ENCODE measurements at places on chromosomes 11 and 22.

DNA sequence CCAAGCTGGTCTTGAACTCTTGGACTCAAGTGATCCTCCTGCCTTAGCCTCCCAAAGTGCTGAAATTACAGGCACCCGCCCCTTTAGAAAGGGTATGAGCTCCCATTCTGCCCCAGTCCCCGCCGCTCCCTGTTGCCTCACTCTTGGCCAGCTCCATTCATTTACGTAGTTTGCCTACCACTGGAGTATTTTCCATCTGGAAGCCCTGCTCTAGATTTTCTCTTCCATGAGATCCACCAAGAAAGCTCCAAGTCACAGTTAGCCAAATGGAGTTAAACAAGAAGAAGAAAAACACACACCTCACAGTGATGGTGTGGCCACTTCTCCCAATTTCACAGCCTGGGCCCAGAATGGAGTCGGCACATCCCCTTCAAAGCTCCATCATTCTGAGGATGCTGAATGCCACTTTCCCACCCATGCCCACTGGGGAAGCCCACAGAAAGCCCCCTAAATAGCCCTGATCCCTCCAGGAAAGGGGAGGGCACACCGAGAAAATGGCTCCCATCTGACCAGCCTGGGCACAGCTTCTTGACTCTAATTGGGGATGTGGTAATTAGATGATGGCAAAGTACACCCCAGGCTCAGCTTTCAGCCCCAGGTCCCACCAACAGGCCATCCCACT is 381.2 kb downstream of the MN1 start:
- no peak for DNase-seq

- peak; percentile 26 for DNase-seq
These were observed 699.0 kb upstream of the LUZP2 start for GRCh38 chr11:23797624-23798419.

- DNase-seq: no peak
These were observed 68.3 kb upstream of the MYOD1 start for GRCh38 chr11:17651061-17651460.

GRCh38 chr11:75339685-75340409 is 11.6 kb downstream of the ARRB1 start:
- no peak for DNase-seq

GRCh38 chr22:17390087-17390486 is 20.8 kb downstream of the CECR2 start:
- DNase-seq: no peak

DNA sequence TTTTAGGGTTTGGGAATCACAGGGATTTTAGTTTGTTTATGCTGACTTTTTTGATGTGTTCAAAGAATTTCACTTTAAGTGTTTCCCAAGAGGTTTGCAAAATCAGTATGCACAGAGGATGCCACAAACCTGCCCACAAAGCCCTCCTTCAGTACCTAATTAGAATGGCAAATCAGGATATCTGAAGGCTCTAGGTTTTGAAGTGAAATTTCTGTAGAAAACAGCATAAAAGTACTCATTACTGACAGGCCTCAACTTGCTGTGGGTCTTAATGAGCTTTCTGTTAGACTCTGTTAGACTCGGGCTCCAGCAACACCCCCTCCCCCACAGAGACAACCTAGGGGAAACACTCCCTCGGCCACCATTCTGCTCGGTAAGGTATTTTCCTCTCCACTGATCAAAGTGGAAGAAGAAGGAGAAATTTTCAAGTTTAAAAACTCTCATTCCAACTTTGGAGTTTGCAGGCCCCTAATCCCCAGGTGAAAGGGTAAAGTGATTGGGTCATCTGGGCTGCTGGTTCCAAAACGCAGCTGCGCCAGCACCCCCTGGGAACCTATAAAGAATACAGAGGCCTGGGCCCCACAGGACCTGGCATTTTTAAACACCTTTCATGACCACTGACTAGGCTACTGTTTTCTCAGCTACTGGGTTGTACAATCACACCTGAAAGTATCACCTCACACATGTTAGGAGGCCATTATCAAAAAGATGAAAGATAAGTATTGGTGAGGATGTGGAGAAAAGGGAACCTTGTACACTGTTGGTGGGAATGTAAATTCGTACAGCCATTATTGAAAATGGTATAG is 67.5 kb downstream of the PLEKHA7 start:
- no peak for DNase-seq

DNA sequence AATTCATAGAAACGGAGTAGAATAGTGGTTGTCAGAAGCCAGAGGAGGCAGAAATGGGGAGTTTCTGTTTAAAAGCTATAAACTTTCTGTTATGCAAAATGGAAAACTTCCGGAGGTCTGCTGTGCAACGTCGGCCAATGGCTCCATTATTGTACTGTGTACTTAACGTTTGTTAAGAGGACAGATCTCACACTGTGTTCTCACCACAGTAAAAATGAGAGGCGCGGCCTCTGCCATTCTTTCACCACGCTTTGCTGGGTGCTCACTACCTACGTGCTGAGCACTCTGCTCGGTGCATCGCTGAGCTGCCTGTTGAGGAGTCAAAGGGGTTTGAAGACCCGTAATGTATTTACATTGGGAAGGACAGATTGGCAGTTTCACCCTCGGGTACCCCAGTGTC is 218.8 kb upstream of the B3GAT1 start:
- no peak for DNase-seq

- DNase-seq: no peak
These were observed 62.6 kb downstream of the FLRT1 start for GRCh38 chr11:64098318-64098831.

GRCh38 chr11:64764040-64764611 is 4.4 kb upstream of the PYGM start:
- DNase-seq: no peak

DNA sequence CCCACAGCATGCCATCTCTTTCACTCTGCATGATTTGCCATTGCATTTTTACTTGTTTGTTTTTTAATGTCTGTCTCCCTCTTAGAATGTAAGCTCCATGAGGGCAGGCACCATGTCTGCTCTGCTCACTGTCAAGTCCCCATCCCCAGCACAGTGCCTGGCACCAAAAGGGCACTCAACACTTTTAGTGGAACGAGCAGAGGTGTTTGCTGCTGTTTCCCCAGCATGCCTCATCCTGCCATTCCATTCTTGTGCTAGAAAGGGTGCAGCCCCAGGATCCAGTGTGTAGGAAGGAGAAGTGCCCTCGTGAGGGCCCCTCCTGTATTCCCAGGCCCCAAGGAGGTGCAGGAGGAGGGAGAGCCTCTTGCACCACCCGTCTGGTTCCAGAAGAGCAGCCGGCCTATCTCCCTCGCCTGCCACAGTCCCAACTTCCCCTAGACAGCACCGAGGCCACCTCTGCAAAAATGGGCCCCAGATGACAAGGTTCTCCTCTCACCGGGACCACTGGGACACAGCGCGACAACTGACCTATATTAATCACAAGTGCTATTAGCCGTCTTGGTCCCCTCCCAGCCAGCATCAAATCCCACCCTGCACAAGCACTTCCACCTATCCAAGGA is 33.3 kb upstream of the CACNG2 start:
- DNase-seq: no peak

DNA sequence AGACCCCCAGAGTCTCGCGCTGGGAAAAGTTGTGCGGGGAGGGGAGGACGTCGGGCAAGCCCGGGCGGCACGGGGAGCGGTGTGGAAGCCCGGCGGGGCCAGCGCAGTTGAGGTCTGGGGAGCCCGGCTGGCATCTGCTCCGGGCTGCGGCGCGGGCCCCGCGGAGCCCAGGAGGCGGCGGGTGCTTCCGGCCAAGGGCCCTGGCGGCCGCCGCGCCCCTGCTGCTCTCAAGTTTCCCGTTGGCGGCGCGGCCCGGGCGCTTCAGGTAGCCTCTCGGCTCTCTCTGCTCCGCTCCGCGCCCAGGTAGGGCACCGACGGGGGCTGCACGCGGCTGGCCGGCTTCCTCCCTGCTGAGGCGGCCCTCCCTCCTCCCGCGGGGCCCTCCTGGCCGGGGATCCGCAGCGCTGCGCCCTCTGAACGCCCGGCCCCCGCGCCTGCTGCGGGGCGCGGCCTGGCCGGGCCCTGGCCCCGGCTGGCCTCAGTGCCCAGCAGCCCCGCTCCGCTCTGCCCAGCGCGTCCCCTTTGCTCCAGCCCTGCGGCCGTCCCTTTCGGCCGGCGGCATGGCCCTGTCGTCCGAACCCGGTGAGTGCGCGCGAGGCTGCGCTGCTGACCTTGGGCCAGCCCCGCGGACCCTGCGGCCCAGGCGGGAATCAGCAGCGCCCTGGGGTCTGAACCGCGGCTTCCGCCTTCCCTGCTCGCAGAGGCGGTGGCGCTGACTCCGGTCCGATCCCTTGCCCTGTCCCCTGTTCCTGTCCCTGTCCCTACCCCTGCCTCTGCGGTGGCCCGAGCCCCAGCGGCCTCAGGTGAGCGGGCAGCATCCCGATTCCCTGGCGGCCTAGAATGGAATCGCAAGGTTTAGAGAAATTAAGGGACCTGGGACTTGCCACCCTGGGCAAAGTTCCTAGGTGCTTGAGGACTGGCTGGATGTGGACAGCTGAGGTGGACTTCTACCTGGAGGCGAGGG is 4.3 kb upstream of the AMPD3 start:
- no peak for DNase-seq

DNA sequence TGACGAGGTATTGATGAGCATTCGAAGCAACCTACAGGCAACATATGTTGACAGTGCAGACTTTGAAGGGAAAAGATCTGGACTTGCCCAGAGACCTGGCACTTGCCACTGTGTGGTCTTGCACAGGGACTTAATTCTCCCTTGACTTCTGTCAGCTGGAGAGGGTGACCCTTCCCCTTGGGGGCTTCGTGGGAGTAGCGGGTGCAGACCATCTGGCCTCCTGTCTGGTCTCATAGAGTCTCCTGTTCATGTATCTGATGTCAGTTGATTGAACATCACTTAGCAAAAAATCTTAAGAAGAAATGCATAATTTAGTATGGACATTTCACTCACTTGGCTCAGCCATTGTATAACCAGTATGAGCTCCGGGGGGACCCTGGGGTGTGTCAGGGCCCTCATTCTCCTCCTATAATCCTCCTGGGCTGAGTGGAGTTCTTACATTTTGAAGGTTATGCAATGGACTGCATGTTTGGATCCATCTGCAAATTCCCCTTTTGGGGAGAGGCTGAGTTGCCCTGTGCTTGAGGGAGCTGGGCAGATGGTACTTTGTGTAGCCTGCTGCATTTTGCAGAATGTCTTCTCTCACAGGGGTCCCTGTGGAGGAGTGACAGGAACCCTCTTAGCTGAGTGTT is 13.0 kb downstream of the BCR start:
- DNase-seq: no peak

- no peak for DNase-seq
These were observed 23.3 kb downstream of the RFPL3 start for GRCh38 chr22:32380991-32381390.

GRCh38 chr11:65069217-65069616 is 10.9 kb upstream of the NAALADL1 start:
- no peak for DNase-seq

DNA sequence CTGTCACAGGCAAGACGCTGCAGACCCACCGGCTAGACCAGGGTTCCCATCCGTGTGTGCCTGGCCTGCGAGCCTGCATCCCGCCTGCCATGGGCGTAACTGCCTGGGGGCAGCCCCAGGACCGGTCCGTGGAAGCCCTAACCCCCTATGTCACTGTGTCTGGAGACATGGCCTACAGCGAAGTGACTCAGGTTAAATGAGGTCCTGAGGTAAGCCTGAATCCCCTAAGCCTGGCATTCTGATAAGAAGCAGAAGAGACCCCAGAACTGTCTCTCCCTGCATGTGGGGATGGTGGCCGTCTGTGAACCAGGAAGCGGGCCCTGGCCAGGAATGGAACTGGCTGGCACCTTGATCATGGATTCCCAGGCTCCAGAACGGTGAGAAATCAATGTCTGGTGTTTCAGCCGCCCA is 570.1 kb downstream of the BRD1 start:
- DNase-seq: no peak

DNA sequence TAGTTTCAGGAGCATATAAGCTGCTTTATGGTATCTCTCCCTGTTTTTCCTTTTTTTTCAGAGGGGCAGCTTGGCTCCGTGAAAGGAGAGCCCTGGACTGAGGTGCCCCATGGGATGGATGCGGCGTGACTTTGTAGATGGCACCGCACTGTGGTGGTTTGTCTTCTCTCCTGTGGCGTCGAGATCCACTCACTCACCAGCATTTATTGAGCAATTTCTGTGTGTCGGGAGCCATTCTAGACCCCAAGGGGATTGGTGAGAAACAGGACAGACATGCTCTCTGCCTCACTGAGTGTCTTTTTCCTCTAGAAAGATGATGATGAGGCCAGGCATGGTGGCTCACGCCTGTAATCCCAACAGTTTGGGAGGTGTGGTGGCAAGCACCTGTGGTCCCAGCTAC is 55.9 kb upstream of the PHF21B start:
- no peak for DNase-seq

DNA sequence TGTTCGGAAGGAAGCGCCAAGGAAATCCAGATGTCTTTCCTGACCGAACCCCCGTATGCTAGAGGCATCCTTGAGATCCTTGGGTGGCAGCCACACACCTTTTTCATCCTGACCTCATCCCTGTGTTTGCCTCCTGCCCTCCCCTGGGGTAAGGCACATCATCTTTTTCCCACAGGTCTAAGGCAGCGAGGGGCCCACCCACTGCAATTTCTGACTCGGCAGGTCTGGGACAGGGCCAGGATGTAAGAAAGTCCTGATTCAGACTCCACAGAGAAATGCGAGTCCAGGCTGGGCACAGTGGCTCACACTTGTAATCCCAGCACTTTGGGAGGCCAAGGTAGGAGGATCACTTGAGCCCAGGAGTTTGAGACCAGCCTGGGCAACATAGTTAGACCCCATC is 10.5 kb downstream of the ZMAT5 start:
- no peak for DNase-seq

DNA sequence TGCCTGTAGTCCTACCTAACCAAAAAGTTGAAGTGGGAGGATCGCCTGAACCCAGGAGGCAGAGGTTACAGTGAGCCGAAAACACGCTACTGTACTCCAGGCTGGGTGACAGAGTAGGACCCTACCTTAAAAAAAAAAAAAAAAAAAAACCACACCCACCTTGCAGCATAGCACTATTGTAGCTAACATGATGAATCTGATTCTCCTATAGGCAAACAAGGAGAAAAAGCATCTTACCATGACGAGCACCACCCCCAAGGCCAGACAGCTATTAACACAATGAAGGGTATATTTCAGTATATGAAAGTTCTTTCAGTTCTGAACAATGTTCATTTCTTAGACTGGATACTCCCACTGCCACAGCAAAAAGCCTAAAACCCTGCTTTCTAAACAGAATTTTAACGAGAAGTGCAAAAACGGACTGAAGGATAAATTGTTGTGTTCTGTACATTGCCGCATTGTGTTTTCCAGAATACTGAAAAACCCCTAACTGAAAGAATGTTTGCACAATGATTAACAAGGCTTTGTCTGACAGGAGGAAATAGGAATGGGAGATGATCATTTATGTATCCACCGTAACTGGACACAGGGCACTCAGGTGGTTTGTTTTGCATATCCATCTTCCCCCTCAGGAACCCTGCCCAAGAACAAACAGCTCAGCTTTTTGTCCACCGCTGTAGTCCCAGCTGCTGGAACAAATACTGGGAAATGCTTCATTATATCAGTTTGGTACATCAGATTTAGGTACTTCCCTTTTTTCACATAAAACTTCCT is 8.9 kb downstream of the PISD start:
- DNase-seq: no peak

DNA sequence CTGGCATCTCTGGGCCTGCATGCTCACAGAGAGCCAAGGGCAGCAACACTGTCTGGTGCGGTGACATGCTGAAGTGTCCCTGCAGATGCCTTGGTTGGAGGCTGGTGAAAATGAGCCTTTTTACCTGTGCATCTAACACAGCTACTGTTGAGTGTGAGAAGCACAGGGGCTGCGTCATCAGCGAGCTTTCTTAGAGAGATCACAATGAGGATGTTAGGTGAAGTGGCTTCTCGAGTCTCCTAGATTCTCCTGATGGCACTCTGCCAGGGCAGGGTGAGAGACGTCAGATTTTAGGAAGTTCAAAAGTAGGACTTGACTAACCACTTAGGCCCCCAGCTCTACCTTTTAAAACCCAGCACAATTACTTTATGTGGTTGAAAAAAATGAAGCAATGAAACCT is 3.6 kb upstream of the SLC15A3 start:
- no peak for DNase-seq

All from NCI-H2081 treated with DMSO at 0.1 percent for 48 hours (cell line).